ENCODE measurements at places on chromosomes 7 and 10.

GRCh38 chr7:100204454-100204853, 15.3 kb upstream of the PVRIG start:
- no peak for DNase-seq

DNA sequence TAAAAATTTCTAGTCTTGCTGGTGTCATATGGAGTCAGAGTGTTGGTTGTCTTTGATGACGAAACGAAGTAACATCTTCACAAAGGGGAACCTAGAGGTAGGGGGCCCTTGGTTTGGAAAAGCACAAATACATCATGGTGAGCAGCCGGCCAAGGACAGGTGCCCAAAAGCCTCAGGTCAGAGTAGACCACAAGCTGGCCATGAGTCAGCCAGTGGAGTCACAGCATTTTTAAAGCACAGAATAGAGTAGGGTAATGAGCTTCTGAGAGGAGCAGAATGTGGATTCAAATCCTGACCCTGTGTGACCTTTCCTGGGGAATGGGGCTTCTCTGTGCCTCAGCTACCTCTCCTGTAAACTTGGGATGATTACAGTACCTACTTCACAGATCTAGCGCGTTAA, 5.3 kb downstream of the CAMK2B start:
- no peak for DNase-seq

DNA sequence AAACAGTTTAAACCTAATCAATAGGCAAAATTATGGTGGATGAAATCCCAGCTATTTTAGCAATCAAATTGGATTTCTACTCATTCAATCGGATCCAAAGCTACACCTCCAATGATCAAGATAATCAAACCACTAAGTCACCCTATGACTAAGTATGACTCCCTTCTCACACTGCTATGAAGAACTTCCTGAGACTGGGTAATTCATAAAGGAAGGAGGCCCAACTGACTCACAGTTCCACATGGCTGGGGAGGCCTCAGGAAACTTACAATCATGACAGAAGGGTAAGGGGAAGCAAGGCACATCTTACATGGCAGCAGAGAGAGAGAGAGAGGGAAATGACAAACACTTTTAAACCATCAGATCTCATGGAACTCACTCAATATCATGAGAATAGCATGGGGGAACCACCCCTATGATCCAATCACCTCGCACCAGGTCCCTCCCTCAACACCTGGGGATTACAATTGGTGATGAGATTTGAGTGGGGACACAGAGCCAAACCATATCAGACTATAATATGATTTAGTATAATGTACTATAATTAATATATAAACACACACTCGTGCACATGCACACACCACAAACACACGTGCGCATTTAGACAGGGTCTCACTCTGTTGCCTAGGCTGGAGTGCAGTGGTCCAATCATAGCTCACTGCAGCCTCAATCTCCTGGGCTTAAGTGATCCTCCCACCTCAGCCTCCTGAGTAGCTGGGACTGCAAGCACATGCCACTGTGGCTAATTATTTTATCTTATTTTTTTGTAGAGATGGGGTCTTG, 213.6 kb upstream of the FOXK1 start:
- no peak for DNase-seq

GRCh38 chr10:98244141-98244540, 23.9 kb downstream of the LOXL4 start:
- DNase-seq: no peak

- peak; percentile 47 for DNase-seq
Measured at GRCh38 chr10:4061441-4061951, 276.5 kb upstream of the KLF6 start.

- DNase-seq: no peak
Measured at GRCh38 chr10:126006906-126007305, 110.5 kb downstream of the FANK1 start.

DNA sequence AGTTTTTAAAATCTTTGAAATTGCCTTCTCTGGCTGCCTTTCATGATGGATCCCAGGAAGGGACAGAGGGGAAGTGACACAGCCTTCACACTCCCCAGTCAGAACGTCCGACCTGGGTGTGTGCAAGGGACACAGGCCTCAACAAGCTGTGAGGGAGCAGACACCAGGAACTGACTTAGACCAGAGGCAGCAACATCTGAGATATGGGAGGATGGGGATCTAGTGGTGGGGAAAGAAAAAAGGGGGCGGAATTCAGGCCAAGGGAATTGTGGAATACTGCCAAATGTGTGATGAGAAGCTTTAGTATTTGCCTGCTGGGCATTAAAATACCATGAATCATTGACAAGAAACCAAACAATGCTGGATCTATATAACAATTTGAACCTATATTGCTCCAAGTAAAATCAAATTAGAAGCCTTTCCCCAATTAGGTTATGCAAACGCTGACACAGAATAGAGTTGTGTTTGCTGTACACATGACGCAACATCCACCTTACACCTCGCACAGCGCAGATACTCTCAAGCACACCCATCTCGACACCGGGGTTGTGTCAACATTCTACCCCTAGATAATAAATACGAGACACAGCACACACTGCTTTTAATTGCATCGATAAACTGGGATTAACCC, 17.2 kb upstream of the MNX1 start:
- DNase-seq: no peak

- no peak for DNase-seq
Measured at GRCh38 chr10:101850749-101851148, 7.1 kb upstream of the KCNIP2 start.

DNA sequence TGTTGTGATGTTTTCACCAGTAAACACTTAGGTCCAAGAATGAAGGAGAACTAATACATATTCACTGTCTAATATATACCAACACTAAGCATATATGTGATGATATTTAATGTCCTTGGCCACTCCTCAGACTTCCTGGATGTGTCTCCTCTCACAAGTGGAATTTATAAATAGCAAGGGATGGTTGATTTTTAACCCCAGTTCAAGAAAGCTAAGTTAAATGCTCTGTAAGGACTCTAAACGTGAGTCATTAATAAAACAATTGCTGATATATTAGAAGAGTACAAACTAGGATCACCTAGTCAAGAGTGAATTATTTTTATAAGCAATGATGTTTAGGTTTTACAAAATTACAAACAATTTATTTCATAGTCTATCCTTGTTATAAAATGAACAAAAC, 355.9 kb upstream of the TMEM229A start:
- DNase-seq: no peak

GRCh38 chr7:32680259-32681173, 185.2 kb downstream of the AVL9 start:
- DNase-seq: peak; percentile 86

GRCh38 chr7:157690058-157690832, 353.4 kb downstream of the DNAJB6 start:
- DNase-seq: peak; percentile 25

DNA sequence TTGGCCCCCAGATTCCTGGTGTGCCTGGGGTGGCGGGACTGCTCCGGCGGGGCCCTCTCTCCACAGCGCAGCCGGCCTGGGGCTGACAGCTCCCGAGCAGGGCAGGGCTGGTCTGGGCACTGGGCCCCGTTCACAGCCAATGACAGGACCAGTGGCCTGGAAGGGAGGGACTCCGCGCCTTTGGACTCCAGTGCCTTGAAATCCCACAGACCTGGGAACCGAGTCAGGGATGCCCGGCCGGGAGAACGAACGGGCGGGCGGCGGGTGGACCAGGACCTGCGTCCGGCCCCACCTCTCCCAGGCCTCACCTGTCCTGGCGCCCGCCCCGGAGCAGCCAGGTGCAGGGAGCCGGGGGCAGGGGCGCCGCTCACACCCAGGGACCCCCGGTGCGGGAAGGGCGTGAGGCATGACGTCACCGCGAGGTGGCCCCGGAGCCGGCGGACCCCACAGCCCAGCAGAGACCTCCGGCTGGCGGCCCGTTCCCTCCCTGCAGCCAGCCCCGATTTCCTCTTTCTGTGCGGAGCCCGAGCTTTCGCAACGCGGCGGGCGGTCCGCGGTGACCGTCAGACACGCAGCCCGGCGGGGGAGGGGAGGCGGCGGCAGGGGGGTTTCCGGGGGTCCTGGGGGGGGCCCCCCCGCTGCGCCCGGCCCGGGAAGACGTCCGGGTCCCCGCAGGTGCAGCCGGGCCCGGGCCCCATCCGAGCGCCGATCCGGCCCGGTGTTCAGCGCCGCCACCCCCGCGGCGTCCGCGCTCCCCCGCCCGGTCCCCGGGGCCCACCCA, 743 bp downstream of the ADAP1 start:
- no peak for DNase-seq

- no peak for DNase-seq
Measured at GRCh38 chr10:132243626-132244025, 56.9 kb downstream of the DPYSL4 start.

- DNase-seq: no peak
Measured at GRCh38 chr7:2732388-2732787, 44.4 kb downstream of the AMZ1 start.

- DNase-seq: peak; percentile 44
Measured at GRCh38 chr10:114879541-114880158, 58.1 kb downstream of the FHIP2A start.

DNA sequence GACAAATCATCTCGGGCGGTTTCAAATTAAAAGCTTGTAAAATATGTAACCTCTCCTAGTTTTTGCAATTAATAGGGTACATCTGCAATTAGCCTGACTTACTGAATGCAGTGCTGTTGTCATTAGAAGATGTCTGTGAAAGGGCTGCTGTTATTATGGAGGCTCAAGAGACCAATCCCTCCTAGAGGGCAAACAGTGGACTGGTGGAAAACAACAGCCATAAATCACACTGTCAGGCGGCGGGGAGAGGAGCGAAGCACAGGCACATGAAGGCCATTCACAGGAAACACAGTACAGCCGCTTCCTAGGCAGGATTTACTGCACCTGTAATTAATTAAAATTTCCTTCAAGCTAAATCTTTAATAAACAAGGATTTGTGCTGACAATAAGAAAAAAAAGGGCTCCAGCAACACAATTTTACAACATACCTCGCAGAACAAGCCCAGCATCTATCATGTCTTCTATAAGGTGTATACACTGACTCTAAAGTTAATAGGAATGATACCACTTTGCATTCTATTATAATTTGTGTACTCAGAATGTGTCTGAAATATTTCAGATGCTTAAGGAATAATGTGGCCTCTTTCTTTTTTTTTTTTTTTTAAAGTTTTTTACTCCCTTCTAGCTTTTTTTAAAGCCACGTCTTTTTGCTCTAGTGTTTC, 50.7 kb downstream of the ERCC6 start:
- no peak for DNase-seq

Data from fibroblast of mammary gland (primary cell).